ENCODE measurements at places on chromosomes 5 and 9.
A peak's percentile ranks its signal among the peaks of the same experiment; 100 is the strongest.

GRCh38 chr9:20551835-20552234 is 70.5 kb downstream of the MLLT3 start:
- DNase-seq, result no peak

DNA sequence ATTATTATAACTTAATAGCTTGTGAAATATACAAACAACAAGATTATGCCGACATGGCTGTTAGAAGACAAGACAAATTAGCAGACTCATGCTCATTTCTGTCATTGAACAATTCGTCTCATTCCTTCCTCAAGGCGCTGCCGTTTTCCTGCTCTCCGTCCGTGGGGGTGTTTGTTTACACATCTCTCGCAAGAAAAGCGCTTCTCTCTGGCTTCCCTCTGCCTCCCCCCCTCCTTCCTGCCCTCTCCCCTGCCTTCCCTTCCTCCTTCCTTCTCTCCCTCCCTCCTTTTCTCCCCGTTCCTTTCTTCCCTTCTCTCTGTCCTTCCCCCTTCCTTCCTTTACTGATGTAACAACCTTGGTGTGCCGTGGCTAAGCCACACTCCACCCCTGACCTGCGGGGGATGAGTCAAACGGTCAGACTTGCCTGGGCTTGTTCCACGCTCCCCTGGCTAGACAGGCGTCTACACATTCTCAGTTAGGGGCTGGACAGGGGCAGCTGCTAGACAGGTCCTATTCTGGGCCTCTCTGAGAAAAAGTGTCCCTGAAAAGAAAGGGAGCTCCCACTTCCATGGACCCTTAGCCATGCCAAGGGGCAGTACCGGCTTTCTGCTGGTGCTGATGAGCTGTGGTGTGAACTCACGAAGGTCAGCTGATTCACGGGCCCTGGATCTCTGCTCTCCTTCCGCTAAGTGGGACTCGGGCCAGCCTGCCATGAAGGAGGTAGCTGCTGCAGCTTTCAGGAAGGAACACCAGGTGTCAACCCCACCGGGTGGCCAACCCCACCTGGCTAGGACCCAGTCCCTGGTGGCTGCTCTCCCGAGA is 32.0 kb upstream of the SPTLC1 start:
- no peak for DNase-seq

DNA sequence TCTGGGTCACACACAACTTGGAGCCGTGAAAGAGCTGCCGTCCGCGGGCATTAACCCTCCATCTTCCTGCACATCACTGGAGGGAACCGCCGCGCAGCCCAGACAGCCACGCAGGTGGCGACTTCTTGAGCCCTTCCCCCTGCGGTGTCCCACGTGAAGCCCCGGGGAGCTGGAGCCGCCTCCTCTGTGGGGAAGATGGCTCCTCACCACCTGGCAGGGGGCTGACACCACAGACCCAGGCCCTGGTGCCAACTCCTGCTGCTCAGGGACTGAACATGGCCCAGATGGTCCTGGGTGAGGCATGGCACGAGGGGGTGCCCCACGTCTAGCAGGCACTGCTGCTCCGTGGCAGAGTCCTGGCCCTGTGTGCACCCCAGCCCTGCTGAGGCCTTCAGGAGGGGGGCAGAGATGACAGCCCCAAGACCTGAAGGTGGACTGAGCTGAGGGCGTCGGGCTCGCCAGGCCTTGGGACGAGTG is 38.9 kb downstream of the NDUFS6 start:
- peak; percentile 47 for DNase-seq

DNA sequence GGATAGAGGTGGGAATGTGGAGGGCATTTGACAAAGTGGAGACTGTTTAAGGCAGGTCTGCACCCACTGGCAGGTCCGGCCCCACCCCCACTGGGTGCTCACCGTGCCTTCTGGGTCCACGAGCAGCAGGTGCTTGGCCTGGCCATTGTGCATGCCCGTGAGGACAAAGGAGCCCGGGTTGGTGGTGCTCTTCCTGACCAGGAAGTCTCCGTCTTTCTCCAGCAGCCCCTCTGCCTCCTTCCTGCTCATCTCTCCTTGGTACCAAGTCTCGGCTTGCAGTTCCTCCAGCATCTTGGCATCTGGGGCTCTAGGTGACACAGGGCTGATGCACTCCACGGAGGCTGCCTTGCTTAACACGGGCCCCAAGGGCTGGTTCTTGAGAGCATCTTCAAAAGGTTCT is 46.6 kb downstream of the S1PR3 start:
- no peak for DNase-seq

DNA sequence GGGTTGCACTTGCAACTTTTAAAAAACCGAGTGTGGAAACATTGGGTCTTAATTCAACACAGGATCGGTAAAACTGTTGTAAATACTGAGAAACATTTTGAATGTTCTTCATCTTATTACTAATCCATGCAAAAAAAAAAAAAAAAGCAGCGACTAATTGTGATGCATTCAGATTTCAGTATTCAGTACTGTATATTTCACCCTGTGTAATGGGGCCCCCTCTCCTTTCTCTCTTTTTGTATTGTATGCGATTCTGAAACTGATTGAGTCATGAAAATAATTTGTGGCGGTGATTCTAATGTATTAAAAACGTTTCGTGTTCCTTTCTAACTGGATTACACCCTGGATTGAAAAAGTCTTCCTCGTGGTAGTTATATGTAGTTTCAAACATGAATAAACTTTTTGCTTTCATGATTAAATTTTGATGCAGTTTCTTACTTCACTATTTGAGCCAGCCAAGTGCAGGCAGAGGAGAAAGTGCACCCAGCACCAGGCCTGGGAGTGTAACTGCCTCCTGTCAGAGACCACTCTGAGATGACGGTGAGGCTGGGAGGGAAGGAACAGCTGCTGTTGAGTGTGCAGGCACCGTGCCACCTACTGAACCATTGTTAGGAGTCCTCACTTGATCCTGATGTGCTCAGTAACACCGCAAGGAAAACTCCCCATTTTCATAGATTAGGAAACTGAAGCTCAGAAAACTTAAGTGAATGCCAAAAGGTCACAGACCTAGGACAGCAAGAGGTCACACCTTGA is 220.0 kb downstream of the PBX3 start:
- DNase-seq, result no peak

- no peak for DNase-seq
Measured at GRCh38 chr5:174337276-174338184, 292.0 kb downstream of the NSG2 start.

- DNase-seq, result no peak
Measured at GRCh38 chr9:21903380-21903965, 90.7 kb downstream of the CDKN2A start.

- DNase-seq, result no peak
Measured at GRCh38 chr5:38099205-38100168, 158.9 kb upstream of the EGFLAM start.

DNA sequence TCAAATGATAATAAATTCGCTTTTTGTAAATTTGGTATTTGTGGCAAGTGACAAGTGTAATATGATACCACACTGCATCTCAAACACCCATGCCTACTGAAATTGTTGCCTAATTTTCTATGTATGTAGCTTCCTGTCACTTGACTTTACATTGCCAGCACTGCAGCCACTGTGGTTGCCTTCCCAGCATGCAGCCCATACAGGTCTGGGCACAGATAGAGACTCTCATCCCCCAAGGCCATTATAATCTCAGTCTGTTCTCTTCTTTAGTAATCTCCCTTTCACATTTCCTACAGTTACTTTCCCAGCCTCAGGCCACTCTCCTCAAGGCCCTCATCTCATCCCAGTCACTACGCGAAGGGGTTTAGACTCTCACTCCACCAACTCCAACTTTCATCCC is 1200.6 kb downstream of the PTPRD start:
- no peak for DNase-seq

- DNase-seq, result no peak
Measured at GRCh38 chr9:35675732-35676392, 2.1 kb downstream of the CA9 start.

All from pancreas (tissue), 10 donors.